ENCODE measurements at places on chromosomes 1 and 21.

GRCh38 chr1:18530587-18531502, 50.1 kb downstream of the KLHDC7A start:
- DNase-seq = no peak

GRCh38 chr1:29647581-29647980, 411.3 kb downstream of the PTPRU start:
- DNase-seq = no peak

DNA sequence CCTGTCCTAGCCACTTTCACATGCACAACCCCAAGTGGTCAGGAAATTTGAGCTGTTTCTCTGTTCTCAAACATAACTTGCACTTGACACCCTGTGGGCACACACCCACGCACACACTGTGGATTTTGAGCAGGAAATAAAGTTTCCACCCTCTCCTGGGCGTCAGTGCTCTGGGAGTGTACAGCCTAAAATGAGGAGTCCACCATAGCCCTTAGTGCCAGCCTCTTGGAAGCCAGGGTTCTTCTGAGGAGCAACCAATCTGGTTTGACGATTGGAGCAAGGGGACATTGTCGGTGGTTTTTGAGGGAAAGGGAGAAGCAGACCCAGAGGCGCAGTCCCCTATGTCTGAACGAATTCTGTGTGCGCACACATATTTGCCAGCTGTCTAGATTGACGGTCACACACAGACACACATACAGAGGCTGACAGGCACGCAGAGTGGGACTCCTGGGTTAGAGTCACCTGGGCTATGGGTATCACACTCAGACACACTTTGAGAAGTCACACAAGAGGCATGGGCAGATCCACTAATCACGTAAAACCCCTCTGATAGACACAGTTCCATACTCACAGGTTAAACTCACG, 2.7 kb downstream of the DMBX1 start:
- DNase-seq = no peak

DNA sequence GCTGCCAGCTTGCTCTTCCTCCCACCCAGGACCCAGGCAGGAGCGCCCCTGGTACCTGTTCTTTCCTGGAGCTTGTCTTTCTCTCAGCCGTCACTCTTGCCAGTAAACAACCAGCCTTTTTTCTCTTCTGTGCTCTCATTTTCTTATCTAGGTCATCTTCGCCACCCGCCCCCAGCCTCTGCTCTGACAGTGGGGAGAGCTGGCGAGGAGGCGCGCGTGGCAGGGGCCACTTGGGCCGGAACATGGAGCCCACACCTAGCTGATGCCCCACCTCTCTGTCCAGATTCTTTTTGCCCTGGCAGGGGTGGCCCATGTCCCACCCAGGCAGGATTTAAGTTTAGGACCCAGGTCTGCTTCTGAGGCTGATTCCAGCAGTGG, 32.3 kb downstream of the PROK1 start:
- DNase-seq = no peak

DNA sequence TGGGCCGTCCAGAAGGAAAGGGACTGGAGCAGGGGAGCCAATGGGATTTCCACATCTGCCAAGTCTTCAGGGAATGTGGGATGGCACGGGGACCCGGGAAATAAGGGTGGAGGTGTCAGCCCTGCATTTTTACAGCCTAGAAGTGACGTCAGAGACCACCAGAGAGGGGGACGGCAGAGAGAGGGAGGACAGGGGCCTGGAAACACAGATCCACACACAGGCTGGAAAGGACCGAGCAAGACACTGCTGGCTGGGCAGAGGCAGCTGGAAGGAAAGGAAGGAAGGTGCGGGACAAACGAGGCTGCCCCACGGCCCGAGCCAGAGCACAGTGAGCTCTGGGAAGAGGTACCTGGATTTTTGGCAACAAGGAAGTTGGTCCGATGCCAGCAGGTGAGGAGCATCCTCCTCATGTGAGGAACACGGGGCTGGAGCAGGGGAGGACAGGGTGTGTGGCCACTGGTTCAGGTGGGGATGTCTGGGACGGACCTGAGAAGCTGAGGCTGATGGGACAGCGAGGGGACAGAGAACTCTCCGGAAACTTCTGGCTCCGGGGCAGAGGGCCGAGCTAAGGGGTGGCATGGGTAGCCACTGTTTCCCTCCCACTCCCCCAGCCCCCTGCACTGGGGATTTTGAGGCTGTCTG, 138.3 kb downstream of the PGBD5 start:
- DNase-seq = no peak

Data from GM06990 (cell line).